ENCODE measurements at places on chromosomes 13 and 19. TPM values are rescaled to one million over a fixed set of nuclear protein-coding genes. Genes with fewer than 3 reads are reported as not detected.

The EPSTI1 gene
- 57.4 TPM for total RNA-seq

The RXFP2 gene
- total RNA-seq: not detected

The LIM2 gene
- total RNA-seq: 8.5 TPM

The KIR2DL4 gene
- total RNA-seq: 7.3 TPM

The HSD17B14 gene
- not detected for total RNA-seq

The FCAR gene
- 6.7 TPM for total RNA-seq

The SHISA7 gene
- not detected for total RNA-seq

DNA sequence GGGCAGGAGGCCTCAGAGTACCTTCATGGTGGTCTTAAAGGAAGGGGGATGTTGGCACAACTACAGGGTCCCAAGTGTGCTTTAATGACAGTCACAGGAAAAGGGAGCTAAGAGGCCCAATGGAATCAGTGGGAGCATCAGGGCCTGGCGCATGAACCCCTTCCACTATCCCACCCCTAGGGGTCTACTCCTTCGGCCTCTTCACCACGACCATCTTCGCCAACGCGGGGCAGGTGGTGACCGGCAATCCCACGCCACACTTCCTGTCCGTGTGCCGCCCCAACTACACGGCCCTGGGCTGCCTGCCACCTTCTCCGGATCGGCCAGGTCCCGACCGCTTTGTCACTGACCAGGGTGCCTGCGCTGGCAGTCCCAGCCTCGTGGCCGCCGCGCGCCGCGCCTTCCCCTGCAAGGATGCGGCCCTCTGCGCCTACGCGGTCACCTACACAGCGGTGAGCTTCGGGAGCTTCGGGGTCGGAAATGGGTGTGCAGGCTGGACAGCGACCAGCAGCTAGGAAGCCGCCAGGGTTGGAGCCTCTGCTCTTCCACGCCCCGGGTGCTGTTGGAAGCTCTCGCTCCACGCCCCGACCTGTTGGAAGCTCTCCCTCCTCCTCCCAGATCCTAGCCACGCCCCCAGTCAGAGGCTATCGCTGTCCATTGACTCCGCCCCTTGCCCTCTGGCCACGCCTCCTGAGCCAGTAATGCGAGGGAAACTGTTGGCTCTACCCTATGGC lies 6.0 kb downstream of the PLPPR2 start:
- DNase-seq: no peak

DNA sequence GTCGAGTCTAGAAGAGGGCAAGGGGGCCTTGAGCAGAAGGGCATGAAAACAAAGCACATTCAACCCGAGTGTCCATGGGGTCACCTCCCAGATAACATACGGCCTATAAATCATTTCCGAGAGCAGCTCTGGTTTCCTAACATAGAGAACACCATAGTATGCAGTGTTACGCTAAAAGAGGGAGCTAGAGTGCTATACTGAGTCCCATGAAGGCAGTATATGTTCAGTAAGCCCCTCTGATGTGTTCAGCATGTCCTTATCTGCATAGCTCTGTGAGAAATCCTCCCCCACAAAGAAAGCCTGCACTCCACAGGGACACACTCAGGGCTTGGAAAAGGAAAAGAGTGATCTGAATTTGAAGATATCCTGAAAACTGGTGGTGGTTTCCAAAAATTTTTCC lies 175.4 kb downstream of the FLT1 start:
- DNase-seq: no peak

GRCh38 chr19:14401468-14402195 lies 17.5 kb downstream of the DDX39A start:
- DNase-seq: peak; percentile 20

- DNase-seq: peak; percentile 65
Observed at GRCh38 chr13:113184568-113185440, 23.7 kb downstream of the PCID2 start.

DNA sequence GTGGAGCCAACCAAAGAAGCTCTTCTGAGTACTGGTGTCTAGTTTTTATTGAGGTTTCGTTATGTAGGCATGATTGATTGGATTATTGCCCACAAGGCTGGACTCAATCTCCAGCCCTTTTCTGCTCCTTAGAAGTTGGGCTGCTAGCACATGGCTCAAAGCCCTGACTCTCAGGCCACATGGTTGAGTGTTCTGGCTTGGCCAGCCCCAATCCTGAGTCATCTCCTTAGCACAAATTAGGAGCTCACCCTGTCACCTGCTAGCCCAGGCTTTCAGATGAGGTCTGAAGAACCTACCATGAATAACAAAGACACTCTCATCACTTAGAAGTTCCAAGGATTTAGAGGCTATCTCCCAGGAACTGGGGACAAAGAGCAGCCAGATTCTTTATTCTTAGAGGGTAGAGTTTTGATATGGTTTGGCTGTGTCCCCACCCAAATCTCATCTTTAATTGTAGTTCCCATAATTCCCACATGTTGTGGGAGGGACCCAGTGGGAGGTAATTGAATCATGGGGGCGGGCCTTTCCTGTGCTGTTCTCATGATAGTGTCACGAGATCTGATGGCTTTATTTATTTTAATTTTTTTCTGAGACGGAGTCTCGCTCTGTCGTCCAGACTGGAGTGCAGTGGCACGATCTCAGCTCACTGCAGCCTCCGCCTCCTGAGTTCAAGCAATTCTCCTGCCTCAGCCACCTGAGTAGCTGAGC lies 11.3 kb downstream of the DPY19L3 start:
- no peak for DNase-seq

DNA sequence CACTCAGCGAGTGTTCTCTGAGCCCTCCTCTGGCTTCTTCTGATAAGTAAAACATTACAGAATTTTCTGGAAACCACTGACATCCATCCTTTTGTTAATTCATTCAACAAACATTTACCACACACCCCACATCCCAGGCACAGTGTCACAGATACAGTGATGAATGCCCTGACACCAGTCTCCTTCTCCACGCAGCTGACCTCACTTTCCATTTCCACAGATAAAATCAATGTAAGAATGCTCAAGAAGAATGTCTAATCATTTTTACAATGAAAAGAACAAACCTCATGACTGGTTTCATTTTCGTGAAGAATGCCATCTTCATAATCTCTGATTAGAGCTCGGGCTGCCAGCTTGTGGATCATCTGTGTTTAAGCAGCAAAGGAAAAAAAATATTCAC lies 69.2 kb downstream of the PARP4 start:
- no peak for DNase-seq

DNA sequence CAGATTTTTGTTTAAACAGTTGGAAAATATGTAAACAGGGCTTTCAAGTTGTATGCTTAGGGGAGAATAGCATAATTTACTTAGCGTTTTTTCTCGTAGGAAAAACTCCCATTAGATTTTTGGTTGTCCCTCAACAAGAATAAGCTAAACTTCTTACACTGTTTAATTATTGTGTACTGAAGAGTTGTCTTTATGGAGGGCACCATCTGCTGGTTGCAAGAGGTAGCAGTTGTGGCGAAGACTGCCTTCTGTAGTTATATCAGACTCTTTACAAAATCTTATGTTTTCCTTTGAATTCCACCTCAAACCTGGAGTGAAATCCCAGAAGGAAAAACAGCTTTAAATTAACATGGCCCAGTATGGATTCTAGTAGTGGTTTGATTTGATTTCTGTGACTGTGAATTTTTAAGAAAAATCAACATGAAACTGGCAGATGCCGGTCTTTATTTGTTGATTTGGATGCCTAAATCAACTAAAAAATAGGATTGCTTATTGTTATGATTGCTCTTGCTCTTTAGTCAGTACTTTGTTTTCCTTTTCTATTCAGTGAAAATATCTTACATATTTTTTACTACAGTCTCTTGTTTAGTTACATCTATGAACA lies 53.4 kb downstream of the PDS5B start:
- no peak for DNase-seq

DNA sequence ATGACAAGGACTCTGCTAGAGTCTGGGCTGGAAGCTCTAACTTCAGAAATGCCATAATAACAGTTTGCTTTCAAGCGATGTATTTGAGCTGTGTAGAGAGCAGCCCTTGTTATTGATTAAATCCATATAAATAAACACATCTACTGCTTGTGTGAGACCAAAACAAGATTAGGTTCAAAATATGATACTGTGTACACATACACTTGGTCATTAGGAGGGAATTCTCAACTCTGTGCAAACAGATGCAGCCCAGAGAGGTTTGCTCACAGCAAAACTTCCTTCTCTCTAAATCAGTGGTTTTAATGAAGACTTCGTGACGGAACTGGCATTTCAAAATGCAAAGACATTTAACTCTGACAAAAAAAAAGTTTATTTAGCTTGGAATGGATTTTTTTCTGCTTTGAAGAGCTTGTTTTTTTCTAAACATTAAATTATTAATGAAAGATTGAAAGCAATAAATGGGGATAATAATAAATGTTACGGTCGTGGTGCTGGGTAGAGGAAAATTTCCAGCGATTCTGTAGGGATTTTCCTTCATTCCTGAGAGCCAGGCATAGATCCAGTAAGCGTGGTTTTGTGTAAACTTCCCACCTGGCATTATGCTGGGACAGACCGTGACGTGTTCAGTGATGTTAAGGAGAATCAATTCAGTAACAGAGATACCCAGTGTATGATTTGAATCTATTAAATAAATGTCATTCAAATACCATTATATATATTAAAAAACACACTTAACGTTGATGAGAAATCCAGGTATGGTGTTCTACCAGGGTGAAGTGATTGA lies 213.7 kb downstream of the TEX29 start:
- DNase-seq: no peak

DNA sequence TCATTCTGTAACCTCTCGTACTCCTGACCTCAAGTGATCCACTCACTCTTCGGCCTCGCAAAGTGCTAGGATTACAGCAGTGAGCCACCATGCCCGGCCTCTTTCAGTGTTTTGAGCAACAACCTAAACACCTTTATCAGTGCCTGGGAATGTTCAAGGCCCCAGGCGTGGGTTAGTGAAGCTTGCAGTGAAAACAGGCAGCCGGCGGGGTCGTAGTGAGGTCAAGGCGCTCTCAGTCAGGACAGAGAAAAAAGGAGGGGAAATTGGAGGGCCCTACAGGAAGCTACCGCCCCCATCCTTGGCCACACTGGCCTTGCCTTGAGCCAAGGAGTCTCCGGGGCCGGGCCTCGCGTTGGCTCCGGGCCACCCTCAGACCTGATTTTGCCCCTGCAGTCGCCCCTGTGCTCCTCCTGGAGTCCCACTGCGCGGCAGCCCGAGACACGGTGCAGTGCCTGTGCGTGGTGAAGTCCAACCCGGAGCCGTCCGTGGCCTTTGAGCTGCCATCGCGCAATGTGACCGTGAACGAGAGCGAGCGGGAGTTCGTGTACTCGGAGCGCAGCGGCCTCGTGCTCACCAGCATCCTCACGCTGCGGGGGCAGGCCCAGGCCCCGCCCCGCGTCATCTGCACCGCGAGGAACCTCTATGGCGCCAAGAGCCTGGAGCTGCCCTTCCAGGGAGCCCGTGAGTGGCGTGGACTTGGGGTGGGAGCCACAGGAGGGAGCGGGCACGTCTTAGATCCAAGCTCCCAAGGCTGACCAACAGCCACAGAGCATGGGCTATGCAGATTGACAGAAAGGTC lies 17.7 kb downstream of the MAG start:
- DNase-seq: no peak

DNA sequence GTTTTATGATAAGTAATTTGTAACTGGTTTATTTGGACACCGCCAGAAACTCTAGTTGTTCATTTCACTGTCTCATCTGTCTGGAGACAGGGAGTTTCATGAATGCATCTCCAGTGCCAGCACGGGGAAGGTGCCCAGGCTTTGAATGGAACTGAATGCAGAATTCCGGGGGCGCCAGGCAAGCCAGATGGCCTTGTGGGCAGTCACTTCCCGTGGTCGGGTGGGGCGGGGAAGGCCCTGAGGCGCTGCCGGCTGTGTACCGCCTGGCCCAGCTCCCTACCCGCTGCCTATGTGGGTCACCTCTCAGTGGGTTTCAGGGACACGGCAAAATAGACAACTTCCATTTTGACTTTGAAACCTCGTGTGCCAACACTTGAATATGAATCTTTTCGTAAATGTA lies 28.8 kb upstream of the MCF2L start:
- no peak for DNase-seq

DNA sequence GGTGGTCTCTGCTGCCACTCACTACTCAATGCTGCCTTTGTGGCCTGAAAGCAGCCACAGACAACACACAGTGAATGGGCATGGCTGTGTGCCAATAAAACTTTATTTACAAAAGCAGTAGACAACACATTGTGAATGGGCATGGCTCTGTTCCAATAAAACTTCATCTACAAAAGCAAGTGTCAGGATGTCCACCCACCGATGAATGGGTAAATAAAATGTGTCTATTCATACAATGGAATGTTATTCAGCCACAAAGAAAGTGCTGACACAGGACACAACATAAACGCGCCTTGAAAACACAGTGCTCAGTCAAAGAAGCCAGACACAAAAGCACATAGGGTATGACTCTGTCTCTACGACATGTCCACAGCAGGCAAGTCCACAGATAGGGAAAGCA lies 20.1 kb downstream of the ZSCAN5A start:
- DNase-seq: no peak

DNA sequence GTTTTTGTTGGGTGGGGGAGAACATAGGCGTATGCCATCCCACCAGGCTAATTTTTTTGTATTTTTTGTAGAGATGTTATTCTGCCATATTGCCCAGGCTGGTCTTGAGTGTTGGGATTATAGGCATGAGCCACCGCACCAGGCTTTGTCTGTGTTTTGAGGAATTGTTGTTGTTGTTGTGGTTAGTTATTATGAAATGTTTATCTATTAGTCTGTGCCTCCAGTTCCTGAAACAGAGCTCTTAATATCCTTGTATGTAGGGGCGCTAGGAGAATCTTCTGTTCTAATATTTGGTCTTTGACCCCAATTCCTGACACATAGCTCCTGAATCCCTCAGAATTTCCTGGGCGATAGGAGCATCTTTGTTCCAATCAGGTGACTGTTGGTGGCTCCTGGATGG lies 5.6 kb upstream of the LATS2 start:
- DNase-seq: no peak

- no peak for DNase-seq
Observed at GRCh38 chr13:80036845-80037504, 304.0 kb downstream of the SPRY2 start.

- DNase-seq: no peak
Observed at GRCh38 chr13:98222081-98222554, 45.0 kb upstream of the RNF113B start.

GRCh38 chr19:1566392-1567115 lies 1.6 kb downstream of the MEX3D start:
- no peak for DNase-seq

- no peak for DNase-seq
Observed at GRCh38 chr19:28428663-28429348, 784.1 kb downstream of the UQCRFS1 start.

DNA sequence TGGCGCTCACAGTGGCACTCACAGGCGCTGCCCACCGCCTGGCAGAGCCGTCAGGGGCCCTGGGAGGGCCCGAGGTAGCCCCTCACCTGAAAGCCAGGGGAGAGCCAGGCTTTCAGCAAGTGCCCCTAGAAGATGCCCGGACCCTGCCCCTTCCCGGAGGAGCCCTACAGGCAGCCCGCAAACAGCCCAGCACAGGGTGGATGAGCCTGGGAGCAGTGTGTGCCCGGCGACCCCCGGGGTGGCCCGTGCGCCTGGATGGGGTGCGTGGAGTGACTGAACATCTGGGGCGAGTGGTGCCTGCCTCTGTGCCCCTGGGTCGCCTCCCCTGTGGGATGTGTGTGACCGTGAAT lies 1.4 kb downstream of the CRLF1 start:
- DNase-seq: no peak
